ENCODE measurements at places on chromosomes 5 and 9.

DNA sequence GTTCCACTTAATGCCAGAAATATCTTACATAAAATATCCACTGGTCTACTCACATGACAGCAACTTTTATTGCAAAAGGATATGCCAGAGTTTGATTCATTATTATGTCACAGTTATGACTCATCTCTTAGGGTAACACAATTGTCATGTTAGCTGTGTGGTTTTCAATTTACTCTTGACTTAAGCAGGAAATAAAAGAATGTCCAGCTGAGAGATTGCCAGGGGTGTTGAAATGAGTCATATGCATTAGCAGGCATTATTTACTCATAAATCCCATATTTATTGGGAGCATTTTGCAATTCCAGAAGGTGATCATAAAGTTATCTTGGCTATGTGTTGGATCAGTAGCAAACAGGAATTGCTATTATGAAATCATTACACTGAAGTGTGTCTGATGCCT lies 1164.6 kb upstream of the CDH18 start:
- DNase-seq, result no peak

GRCh38 chr9:32524892-32525708 lies 896 bp downstream of the RIGI start:
- no peak for DNase-seq

- DNase-seq, result no peak
Measured at GRCh38 chr9:109039539-109039938, 26.2 kb upstream of the CTNNAL1 start.

DNA sequence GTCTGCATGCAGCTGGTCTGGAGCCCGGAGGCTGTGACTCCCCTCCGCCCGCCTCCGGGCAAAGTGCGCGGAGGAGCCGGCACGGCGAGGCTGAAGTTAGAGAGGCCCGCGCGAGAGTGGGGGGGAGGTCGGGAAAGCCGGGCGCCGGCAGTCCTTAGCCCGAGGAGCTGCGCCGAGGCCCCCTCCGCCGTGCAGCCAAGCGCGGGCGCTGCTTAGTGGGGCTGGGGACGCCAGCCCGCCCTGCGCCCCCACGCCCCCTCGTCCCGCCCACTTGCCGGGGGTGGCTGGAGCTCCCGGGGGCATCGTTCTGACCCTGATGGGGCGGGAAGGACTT lies 403 bp downstream of the NINJ1 start:
- peak; percentile 27 for DNase-seq

DNA sequence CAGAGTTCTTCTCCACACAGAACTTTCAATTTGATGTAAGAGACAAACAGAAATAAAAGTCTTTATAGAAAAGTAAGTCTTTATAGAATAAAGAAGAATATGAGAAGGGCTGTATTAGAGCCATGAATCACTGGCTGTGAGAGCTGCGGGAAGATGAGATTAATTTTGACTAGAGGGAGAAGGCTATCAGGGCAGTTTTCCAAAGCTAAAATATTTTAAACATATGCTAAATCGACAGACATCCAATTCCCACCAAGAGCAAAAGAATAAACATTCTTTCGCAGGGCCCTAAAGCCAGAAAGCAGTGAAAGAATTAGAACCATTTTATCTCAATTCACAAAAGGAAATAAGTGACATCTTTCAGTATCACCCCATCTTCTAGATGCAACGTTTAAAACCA lies 208.3 kb upstream of the MAP3K1 start:
- DNase-seq, result no peak

Data from stimulated activated CD4-positive, alpha-beta T cell treated with anti-CD3 and anti-CD28 coated beads, Interleukin-15, amount 100 ng/mL, for 1 hour (primary cell).